T47D (cell line): ENCODE measurements at places on chromosomes 11 and 22.

DNA sequence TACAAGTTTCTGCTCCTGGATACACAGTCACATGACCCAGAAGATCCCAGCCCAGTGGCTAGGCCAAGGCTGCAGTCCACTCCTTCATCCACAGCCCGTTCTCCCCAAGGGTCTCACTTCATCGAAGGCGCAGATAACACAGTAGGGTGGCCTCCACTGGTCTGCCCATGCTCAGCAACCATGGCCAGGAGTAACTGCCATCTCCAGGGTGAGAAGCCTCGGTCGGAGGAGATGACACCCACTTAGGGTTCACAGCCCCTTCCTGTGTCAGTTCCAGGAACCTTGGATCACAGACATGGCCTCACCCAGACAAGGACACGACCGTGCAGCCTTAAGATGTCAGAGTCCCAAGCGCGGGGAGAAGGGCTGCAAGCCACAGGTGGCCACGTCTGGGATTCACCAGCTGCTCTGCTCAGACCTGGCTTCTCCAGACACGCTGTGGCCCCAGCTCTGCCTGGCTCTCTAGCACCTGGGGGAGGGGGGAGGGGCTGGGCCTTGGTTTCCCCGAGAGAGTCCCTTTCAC is 2.6 kb downstream of the BET1L start:
- no peak for DNase-seq

- DNase-seq: no peak
Observed at GRCh38 chr11:132082566-132082965, 712.2 kb downstream of the NTM start.

DNA sequence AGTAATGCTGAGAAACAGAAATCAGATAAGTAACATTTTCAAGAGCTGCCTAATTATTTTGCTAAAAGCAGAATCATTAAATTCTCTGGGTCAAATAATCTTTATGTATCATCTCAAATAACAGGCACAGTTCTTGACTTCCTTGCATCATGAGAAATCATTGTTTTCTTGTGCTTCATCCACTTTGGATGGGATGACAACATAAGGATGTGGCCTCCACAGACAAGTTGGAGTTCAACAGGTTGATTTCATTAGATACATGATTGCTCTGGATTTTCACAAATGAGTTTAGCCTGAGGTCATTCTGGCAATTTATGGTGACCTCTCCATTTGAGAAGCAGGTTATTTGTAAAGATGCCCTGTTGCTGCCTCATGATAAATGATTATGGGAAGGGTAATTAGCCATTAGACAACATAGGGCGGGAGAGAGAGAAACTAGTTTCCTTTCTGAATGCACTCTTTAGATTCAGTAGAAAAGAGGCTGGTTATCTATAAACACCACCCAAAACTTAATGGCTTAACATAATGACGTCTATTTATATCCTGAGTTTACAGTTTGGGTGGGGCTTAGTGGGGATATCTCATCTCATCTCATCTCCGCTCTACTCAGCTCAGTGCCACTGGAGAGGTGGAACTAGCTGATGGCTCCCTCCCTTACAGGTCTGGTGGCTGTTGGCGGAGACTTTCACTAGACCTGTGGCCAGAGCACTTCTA is 35.0 kb upstream of the ADORA2A start:
- no peak for DNase-seq

GRCh38 chr11:10844796-10845195 is 13.1 kb downstream of the ZBED5 start:
- DNase-seq: no peak

DNA sequence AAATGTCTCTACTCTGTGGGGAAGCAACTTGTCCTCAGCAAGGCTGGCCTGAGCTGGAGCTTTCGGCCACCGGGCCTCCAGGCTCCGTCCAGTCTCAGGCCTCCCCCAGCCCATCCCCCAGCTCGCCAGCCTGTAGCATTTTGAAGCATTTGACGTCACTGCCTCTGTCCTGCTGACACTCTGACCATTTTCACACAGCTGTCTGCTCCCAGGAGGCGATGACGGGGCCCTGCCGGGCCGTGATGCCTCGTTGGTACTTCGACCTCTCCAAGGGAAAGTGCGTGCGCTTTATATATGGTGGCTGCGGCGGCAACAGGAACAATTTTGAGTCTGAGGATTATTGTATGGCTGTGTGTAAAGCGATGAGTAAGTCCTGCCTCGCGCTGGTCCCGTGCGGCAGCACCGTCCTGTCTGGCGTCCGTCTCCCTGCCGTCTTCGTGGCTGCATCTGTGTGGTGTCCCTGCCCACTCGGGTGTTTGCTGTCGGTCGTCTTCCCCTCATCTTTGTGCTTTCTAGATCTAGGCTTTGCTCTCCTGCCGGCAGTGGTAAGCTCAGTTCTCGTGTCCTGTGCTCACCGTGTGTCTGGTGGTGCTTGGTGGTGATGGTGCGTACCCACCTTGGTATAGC is 36.1 kb upstream of the ST14 start:
- DNase-seq: no peak
